ENCODE measurements at places on chromosomes 16 and 17.

- DNase-seq = no peak
Observed at GRCh38 chr17:46059486-46059885, 60.4 kb downstream of the STH start.

GRCh38 chr17:17762744-17763105 lies 74.1 kb downstream of the SREBF1 start:
- no peak for DNase-seq

DNA sequence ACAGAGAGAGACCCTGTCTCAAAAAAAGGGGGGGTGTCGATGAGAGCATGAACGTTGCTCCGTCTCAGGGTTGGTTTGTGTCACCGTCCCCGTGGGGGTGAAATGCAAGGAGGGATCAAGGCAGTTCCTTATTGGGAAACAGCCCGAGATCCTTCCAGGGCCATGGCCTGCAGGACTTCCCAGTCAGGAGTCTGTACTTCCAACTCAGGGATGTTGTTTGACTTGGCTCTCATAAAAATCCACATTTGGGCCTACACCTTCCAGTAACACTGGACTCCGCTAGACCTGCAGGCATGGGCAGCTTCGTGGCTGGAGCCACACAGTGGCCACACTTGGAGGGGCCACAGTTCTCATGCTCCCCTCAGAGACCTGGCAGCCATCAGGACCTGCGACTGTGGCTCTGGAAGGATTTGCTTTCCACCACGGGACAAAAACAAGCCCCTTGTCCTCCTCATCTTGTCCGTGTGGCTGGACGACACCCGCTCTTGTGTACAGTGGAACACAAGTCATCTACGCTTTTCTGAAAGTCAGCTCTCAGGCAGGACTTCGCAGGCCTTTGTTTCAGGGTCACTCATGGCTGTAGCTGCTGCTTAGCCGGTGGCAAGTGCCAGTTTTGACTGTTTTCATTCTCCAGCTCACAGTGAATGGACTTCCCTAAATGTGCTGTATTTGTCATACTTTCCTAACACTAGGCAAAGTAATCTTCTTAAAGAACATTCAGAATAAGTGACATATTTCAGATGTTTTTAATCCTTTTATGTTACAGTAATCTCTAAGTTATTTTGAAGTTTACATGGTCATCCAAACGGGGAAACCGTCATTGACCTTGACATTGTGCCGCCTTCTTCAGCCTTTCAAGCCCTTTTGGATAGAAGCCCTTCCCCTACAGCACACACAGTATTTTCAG lies 24.2 kb upstream of the IL17C start:
- DNase-seq = no peak

DNA sequence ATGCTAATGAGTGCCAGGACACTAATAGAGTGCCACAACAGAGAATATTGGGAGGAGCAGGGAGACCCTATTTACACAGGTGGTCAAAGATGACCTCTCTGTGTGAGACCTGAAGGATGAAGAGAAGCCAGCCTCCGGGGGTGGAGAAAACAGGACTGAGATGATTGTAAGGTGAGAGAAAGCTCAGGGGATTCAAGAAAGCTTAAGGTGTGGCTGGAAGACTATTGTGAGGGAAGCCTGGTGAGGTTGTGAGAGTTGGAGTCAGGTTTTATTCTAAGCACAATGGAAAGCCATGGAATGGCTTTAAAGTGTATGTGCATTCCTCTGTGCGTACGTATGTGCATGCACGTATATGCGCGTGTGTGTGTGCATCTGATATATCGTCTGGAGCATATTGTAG lies 10.4 kb upstream of the MARCHF10 start:
- no peak for DNase-seq

DNA sequence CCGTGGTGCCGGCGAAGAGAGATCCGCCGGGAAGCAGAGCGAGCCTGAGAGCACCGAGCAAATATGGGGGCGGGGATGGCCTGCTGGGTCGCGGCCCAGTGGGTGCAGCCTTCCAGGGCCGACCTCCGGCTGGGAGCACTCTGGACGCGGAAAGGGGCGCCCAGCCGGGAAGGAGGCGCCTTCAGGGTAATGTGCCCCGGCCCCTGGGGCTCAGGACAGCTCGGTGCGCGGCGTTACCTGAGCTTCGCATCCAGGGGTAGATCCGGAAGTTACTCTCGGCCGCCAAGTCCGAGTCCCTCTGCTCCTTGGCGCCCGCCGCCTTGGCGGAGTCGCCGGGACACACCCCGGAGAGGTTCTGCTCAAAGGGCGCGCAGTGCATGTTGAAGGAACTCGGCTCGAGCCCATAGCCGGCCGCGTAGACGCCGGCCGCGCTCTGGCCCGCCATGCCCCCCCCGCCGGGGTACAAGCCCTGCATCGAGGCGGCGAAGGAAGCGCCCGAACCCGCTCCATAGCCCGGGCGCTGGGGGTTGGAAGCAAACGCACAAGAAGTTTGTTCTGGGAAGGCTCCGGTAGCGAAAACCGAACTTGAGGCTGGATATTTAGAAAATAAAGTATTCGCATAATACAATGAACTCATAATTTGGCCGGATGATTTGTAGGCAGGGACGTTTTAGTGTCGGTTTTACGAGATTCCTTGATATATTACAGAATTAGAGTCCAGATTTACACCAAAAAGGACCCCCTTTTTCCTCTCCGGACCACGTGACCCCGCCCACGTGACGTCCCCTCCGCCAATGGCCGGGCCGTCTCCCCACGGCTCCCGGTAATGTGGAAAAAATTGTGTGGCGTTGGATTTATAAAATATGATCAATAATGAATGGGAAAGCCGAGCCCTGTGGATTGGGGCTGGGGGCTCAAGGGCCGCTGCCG lies at the start of gene HOXB7:
Gene HOXB7, minus strand, starts transcription at position 736 of the 930 bp plus-strand sequence. Its CDS starts 99 bp downstream, at position 637.
- peak; percentile 65 for DNase-seq

DNA sequence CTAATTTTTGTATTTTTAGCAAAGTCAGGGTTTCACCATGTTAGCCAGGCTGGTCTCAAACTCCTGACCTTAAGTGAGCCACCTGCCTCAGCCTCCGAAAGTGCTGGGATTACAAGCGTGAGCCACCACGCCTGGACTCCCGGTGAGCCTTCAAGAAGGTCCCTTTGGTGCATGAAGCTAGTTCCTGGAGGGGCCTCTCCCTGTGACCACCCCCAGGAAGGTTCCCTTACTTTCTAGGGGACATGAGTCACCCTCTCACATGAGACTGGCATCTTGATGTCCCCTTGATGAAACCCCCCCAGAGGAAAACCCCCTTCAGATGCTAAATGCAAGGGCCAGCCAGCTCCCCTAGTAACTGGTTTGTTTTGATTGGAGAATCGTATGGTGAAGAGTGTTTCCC lies 12.8 kb downstream of the CARHSP1 start:
- no peak for DNase-seq

GRCh38 chr16:74999609-75000480 lies 1.0 kb downstream of the ZNRF1 start:
- DNase-seq = peak; percentile 73

DNA sequence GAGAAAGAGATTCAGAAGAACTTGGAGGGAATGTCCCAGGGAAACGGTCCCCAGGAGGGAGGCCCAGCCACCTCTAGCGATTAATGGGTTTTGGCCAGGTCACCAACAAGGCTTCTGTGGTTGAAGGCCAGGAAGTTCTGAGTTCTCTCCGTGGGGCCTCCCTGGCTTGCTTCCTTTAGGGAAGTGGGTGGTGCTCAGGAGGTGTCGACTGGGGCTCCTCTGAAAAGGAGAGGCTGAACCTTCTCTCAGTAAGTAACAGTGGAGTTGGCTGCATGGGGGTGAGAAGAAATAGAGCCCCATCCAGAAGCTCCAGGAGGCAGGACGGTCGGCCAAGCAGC lies 77.1 kb upstream of the GSE1 start:
- no peak for DNase-seq

DNA sequence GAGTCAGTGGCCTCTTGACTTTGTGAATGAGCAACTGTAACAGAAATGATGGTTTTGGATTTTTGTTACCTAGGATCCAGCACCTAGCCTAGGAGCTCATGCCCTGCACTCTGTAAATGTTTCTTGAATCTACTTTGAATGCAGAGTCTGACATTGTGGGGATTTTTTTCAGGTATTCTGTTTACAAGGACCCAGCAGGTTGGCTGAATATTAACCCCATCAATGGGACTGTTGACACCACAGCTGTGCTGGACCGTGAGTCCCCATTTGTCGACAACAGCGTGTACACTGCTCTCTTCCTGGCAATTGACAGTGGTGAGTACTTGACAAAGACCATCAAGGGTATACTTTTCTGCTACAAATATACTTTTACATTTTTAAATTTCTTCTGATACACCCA lies 59.8 kb upstream of the HSBP1 start:
- no peak for DNase-seq

All from CD4-positive, alpha-beta T cell treated with Interleukin-10 for 1 hour (primary cell).